ENCODE measurements at places on chromosomes 7 and 10.

DNA sequence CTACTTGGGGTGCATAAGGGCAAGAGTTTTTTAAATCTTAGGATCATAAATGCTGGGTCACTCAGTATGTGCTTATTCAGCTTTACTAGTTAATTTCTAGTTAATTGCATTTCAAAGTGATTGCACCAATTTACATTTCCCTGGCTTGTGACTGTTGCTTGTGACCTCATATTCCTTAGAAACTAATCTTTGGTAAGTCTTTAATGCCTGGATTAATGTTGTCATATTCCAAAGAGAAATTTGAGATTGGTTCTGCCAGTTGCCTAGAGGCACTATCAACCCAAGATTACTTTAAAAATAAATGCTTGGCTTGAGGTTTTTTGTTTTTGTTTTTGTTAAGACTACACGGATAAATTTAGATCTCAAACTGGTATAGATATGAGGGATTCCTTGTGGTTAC is 103.1 kb downstream of the ANK3 start:
- DNase-seq = no peak

DNA sequence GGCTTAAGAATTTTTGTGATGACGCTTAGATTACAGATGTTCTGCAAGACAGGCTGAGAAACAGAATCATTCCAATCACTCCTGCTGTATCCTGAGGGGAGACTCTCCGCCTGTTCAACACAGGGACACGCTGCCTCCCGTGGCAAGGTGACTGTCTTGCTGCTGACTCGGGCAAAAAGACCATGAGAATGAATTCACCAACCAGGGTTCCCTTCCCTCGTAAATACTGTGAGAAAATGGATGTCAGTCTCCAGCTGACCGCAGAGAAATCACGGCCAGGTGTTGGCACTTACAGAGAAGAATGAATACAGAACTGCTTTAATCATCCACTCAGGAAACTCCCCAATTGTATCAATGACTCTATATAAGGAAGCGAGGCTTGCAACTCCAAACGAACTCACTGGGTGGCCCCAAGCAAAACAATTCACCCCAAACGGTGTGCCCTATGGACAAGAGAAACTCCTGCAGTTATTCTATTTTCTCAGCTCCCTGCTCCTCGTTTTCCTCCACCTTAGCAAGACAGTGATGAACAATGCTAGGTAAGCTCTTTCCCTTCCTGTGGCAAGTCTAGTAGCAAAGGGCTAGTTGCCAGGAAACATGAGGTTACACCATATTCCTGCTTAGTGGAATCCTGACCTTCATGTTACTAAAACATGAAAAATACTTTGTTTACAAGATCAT is 22.8 kb downstream of the GNA12 start:
- peak; percentile 69 for DNase-seq

DNA sequence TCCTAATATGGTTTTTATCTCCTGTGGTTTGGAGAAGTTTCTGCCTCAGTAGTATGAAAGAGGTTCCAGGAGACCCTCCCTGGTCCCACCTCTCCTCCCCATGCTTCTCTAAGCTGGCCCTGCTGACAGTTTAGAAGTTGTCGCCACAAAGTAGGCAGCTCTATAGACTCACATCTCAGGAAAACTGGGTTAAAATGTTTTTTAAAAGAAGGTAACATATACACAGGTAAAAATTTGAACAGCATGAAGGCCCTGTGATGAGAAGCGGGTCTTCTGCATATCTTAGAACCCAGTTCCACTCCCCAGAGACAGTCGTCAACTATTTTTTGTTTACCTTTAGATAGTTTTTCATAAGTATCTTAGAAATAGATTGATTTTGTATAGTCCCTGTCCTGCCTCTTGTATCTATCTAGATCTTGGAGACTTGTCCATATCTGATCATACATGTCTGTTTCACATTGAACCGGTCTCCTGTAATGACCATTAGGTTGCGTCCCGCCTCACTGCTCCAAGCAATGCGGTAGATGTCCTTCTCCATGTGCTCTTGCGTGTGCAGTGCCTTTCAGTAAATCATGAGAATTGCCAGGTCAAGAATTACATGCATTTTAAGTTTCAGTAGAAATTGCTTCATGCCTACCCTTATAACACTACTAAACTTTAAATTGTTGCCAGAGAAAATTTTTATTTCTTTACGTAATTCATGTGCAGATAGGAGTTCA is 2.2 kb downstream of the DUSP5 start:
- DNase-seq = no peak

- DNase-seq = no peak
These were observed 92.6 kb downstream of the CHST15 start for GRCh38 chr10:124000792-124001201.

- no peak for DNase-seq
These were observed 3.5 kb upstream of the KCP start for GRCh38 chr7:128913870-128914565.

DNA sequence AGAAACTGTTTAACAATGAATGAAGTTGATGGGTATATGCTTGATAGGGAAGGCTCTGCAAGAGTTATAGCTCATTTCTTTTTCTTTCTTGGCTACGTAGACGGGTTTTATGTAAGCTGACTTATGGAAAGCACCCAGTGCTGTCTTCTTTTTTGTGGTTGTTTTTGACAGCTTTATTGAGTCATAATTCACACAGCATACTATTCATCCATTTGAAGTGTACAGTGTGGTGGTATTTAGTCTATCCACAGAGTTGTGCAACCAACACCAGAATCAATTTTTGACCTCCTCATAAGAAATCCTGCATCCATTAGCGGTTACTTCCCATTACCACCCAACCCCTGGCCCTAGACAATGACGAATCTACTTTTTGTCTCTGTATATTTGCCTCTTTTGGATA is 240.6 kb upstream of the KIAA1217 start:
- DNase-seq = no peak

DNA sequence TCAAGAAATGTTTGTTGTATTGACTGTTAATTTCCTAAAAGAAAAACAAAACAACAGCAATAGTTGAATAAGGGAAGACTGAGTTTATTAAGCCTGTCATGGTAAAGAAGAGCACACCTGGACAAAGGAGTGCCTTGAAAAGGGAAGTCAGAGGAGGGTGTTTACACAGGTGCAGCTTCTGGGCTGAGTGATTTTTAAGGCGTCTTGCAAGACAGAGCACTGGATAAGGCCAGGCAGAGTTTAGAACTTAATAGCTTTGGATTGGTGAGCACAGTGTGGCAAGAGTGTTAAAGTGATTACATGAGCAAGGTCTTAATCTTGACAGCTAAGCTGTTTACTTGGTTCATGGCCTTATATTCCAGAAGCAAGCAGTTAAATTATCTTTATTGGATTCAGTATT is 423.2 kb downstream of the CNTNAP2 start:
- DNase-seq = no peak

- no peak for DNase-seq
These were observed 29.7 kb downstream of the IMMP2L start for GRCh38 chr7:111532625-111533024.

- no peak for DNase-seq
These were observed 184.3 kb upstream of the MBL2 start for GRCh38 chr10:52956861-52957260.

DNA sequence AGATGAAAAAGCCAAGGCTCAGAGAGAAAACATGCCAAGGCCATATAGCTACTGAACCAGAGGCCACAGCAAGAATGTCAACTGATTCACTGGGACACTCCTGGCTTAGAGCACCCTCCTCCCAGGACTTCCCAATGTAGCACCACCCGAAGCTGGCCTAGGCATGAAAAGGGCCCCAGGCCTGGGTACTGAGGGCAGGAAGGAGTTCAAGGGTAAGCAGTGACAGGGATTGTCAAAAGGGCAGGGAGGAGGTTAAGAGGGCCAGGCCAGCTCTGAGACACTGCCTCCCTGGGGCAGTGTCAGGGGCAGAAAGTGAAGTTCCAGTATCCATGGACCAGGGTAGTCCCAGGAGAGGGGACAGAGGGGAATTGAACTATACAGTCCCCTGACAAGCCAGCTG is 57.8 kb downstream of the FRMPD2 start:
- no peak for DNase-seq

- DNase-seq = no peak
These were observed 36.9 kb downstream of the TBATA start for GRCh38 chr10:70748305-70748704.

DNA sequence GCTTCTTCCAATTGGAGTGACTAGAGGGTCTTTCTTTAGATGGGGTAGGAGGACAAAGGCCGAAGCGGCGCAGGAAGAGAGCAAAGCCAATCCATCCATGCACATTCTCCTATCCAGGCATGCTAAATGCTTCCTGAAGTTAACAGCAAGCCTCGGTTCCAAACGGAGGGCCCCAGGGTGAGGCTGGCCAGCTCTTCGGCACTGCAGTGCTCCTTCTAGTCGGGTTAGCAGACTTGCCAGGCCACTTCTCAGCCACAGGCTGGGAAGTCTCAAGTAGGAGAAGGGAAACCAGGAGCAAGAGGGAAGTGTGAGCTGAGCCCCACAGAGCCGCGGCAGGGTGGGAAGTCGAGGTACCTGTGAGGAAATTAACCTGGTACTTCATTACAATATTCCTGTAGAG is 253.8 kb upstream of the INHBA start:
- DNase-seq = no peak

GRCh38 chr10:43395571-43396060 is 13.4 kb downstream of the HNRNPF start:
- no peak for DNase-seq

DNA sequence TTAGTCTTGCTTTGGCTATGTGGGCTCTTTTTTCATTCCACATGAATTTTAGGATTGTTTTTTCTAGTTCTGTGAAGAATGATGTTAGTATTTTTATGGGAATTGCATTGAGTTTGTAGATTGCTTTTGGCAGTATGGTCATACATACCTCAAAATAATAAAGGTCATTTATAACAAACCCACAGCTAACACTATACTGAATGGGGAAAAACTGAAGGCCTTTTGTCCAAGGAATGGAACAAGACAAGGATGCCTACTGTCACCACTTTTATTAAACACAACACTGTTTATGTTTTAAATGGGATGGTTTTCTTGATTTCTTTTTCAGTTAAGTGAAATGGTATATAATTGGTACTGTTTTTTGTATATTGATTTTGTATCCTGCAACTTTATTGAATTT is 84.3 kb downstream of the CCDC7 start:
- DNase-seq = no peak

GRCh38 chr7:121084256-121084655 is 95.7 kb downstream of the CPED1 start:
- DNase-seq = no peak

DNA sequence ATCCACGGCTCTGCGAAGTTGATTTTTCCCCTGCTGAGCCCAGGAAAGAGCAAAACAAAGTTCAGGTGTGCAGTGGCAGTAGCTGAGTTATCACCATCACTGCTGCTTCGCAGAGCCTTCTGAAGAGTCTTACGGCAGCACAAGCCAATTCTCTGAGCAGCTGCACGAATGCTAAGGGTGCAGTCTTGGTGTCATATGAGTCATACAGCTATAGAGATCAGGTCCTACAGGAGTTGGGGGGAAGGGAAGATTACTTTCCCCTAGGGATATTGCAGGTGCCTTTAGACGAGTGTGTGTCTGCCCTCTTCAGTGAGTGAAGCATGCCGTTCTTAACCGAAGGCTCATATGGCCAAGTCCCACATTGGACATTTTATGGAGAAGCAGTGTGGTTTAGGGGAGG is 227.8 kb downstream of the CELF2 start:
- DNase-seq = no peak

- DNase-seq = no peak
These were observed 253.3 kb downstream of the CCDC3 start for GRCh38 chr10:12748186-12748585.

DNA sequence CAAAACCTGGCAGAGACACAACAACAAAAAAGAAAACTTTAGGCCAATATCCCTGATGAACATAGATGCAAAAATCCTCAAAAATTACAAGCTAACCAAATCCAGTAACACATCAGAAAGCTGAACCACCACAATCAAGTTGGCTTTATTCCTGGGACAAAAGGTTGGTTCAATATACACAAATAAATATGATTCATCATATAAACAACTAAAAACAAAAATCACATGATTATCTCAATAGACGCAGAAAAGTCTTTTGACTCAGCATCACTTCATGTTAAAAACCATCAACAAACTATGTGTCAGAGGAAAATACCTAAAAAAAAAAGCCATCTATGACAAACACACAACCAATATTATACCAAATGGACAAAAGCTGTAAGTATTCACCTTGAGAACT is 283.5 kb downstream of the THSD7A start:
- DNase-seq = no peak

- DNase-seq = no peak
These were observed 137.3 kb downstream of the ANLN start for GRCh38 chr7:36526863-36527548.

- no peak for DNase-seq
These were observed 17.5 kb downstream of the LAMB4 start for GRCh38 chr7:108112683-108113082.

GRCh38 chr7:68364886-68365625 is 1233.2 kb upstream of the AUTS2 start:
- DNase-seq = no peak

- no peak for DNase-seq
These were observed 410.6 kb downstream of the KCNMA1 start for GRCh38 chr10:77226853-77227565.

DNA sequence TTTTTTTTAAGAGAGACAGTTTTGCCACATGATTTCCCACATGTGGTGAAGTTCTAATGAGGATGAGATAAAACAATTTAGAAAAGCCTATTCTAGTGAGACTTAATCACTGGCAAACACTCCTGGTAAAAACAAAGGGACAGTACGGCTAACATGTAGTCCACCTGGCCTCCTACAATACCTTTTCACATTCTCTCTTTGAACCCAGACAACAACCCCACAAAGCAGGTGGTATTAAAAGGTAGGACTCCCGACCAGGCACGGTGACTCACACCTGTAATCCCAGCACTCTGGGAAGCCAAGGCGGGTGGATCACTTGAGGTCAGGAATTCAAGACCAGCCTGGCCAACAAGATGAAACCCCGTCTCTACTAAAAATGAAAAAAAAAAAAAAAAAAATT is 12.4 kb downstream of the PARD3 start:
- no peak for DNase-seq

DNA sequence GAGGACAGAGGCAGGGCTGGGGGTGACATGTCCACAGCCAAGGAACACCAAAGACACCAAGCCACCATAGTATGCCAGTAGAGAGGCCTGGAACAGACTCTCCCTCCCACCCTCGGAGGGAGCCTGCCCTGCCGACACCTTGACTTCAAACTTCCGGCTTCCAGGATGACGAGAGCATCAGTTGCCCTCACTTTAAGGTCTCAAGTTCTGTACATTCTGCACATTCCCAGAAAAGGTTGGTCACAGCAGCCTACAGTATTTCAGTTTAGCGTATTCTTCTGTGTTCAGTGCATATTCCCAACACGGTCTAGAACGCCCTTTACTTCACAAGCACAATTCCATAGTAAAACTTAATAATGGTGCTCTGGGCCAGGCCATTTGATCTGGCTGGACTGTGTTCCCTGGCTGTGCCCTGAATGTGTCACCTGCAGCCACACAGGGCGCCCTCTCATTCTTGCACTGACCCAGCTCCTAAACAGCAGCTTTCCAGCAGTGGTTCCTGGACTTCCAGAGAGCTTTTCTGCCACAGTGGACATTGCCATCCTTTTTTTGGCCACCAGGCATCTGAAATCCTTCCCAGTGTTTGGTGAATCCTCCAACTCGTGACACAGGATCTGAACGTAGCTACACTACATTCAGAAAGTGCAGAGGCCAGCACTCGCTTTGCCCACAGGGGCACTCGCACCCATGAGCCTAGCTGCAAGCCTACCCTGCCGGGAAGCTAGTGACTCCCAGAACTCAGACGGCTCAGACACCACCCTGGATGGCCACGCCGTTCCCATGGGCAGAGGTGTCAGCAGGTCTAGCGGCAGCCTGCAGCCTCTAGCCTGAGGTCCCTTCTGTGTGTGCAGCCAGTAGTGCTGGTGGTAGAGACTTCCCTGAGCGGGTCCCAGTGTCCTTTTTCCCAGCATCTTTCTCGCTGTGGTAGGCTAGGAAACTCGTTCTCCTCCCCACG is 36.4 kb upstream of the INSIG1 start:
- no peak for DNase-seq

All from SHP77 (cell line).